ENCODE measurements at places on chromosomes 11 and 22.

DNA sequence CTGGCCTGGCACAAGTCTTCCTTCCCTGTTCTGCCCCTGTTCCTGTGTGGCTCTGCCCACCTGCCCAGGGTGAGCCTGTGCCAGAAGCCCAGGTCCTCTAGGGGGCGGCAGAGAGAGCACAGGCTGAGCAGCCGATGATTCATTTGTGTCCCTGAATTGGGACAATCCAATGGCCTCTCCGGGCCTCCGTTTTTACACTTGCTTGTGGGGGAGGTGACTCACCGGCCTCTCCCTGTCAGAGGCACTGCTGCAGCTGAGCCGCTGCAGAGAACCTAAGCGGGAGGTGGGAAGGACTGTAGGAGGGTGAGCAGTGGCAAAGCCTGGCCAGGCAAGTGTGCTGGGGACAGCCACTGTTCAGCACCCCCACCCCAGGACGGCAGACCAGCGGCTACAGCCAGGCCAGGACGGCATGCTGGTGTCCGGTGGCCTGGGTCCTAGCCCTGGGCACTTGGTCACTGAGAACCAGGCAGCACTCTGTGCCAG lies 65.2 kb upstream of the LMO1 start:
- DNase-seq: peak; percentile 62

DNA sequence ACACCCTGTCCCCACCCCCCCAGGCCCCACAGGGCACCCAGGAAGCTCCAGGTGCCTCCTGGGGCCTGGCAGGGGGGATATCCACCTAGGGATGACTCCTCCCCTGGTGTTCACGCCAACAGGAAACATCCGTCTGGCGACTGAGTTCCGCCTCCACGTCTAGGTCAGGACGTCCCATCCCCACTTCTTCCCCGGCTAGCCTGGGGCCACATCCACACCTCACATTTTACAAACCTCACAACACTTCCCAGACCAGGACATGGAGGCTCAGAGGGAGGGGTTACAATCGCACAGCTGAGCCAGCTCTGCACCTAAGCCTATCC lies 21.0 kb downstream of the MAFF start:
- no peak for DNase-seq

DNA sequence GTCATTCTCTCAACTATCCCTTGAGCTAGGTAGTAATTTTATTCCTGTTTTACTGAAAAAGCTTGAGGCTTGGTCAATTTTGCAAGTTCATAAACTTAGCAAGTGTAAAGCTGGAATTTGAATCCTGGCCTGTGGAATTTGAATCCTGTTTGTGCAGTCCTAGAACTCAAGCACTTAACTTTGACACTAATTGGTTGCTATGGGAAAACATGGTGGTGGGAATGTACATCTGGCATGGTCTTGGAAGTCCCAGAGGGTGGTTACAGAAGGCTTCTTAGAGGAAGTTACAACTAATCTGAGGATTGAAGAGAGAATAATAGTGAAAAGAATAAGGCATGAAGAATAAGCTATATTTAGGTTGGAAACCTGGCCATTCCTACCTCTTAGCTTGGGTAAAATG lies 66.5 kb upstream of the LIN7C start:
- no peak for DNase-seq

- DNase-seq: no peak
Measured at GRCh38 chr11:75563978-75564552, 2.0 kb downstream of the SERPINH1 start.

GRCh38 chr11:111176603-111177002 lies 68.9 kb upstream of the POU2AF2 start:
- DNase-seq: no peak

GRCh38 chr11:35077709-35078469 lies 61.1 kb upstream of the CD44 start:
- DNase-seq: no peak

- DNase-seq: no peak
Measured at GRCh38 chr22:34068001-34068400, 147.7 kb upstream of the LARGE1 start.

GRCh38 chr11:15967966-15968365 lies 388.4 kb downstream of the SOX6 start:
- DNase-seq: no peak

GRCh38 chr11:35185696-35186095 lies 46.7 kb downstream of the CD44 start:
- DNase-seq: no peak

DNA sequence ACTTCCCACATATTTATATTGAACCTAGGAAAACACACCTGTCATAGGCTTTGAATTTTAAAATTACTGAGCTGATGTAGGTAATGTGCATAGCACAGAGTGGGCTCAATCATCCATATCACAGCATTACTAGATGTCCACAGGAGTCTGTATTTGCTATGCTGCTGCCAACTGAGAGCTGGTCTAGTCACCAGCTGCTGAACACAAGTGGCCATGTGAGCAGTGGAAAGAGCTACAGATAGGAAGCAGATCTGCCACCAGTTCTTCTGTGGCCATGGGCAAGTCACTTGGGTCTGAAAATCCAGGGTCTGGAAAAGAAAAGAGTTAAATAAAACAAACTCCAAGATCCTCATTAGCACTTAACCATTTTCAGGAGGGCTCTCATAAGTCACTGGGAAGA lies 91.8 kb downstream of the APIP start:
- DNase-seq: no peak

DNA sequence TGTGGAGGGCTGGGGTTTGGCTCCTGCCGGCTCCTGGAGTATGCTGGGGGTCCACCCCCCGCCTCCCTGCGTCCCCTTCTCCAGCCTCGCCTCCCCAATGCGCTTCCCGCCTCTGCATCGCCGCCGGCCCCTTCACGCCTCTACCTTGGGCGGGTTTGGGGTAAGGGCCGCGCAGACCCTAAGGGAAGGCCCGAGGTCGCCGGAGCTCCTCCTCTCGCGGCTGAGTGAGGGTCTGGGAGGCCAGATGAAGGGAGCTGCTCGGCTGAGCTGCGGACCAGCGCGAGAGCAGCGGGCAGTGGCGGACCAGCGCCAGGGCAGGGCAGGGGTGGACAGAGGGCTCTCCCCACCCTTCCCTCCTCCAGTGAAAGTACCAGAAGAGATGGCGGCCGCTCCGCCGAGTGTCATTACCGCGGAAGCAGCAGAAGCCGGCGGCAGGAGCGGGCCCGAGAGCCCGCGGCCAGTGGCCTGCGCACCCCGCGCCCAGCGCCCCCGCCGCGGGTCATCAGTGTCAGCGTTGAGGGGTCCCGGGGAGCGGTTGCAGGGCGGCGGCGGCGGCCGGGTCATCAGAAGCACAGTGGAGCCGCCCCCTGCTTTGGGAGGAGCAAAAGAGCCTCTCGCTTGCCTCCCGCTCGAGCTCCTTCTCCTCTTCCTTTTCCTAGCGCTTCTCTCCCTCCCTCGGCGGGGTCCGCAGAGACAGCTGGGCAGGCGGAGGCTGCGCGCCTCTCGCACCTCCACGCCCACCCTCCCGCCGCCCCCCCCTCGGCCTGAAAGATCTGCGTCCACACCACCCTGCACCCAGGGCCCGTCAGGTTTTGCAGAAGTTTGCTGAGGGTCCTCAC lies 255.6 kb upstream of the CADM1 start:
- no peak for DNase-seq

DNA sequence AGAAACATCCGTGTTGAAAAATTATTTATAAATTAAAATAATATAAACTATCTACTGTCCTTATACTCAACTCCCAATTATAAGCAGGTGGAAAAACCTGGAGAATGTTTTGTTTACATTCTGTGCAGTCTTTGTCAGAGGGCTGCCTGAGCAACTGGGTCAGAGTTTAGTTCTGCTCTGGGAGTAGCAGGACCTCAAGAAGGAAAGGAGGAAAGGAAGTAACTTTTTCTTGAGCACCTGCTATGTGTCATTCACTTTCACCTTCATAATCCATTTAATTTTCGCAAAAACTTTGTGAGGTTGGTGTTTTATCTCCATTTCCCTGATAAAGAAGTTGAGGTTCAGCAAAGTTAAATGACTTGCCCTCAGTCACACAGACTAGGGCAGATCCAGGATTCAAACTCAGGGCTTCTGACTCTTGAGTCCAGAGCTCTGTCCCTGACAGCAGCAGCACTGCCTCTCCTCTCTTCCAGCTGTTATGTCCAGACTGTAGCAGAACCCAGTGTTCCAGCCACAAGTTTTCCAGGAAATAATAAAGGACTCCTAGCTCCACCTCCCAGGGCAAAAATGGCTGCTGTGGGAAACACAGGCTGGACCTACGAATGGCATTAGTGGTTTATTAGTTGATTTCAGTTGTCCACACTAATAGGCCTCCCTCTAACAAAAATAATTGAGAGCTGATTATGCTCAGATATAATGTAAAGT lies 6.4 kb downstream of the CD3E start:
- no peak for DNase-seq

DNA sequence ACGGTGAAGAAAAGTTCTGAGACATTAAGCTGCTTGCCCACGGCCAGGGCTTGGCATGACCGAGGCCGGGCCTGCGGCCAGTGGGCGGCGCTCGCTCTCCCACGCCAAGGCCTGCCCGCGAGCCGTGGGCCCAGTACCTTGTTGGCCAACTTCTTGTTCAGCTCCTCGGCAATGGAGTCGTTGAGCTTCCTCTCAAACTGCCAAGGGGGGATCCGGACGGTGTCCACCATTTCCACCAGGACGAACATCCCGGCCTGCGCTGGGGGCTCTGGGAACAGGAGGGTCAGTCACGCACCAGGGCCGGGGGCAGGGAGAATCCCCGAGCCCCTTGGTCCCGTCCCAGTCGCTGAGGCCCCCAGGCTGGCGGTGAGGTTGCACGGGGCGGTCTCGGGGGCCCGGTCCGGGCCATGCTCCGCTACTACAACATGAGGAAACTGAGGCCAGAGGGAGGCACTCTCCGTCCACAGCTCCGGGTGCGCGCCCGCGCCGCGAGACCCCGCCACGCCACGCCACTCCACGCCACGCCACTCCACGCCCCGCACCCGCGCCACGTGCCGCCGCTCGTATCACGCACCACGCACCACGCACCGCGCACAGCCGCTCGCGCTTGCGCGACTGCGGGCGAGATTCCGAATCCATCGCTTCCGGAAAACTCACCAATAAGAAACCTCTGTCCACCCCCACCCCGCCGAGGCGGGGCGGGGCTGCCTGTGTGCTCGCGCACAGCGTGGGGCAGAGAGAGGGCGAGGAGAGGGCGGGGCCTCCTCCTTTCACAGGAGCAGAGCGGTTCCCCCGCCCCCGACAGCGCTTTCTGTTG lies at the start of gene POLR3H:
Gene POLR3H (minus strand): TSS at position 617 of the 817 bp plus-strand sequence. CDS start 369 bp downstream, at position 248.
- peak; percentile 89 for DNase-seq

- DNase-seq: no peak
Measured at GRCh38 chr11:134583397-134583990, 171.5 kb upstream of the B3GAT1 start.

GRCh38 chr22:17982572-17983141 lies 41.7 kb downstream of the MICAL3 start:
- DNase-seq: no peak

DNA sequence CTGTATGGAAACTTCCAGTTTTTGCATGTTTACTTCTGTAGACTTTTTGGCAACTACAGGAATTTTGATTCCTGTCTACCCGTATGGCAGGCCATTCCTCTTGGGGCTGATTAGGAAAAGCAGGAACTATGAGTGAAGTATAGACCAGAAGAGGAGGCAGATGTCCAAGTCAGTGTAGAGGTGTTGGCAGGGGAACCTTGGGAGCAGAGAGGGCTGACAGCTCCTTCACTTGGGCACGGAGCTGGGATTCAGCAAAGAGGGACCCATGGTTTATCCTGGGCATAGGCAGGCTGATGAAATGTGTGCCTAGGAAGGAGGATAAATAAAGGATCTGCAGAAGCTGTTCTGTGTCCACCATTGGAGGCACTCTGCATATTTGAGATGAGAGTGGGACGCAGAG lies 33.1 kb downstream of the TREH start:
- DNase-seq: no peak

- DNase-seq: no peak
Measured at GRCh38 chr22:32788904-32789624, 12.4 kb upstream of the TIMP3 start.

DNA sequence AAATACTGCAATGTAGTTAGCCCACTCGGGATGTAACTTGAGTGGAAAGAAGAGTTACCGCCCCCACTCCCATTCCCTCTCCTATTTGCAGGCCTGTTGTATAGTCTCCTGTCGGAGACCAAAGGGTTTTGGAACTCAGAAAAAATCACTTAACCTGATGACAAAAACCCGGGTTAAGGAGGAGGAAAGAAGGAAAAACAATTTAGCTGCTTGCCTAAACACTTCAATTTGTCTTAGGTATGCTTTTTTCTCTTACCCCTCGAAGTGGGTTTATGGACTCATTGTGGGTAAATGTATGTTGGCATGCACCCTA lies 2.2 kb downstream of the YAP1 start:
- no peak for DNase-seq

- DNase-seq: no peak
Measured at GRCh38 chr11:44598831-44599230, 33.4 kb downstream of the CD82 start.

DNA sequence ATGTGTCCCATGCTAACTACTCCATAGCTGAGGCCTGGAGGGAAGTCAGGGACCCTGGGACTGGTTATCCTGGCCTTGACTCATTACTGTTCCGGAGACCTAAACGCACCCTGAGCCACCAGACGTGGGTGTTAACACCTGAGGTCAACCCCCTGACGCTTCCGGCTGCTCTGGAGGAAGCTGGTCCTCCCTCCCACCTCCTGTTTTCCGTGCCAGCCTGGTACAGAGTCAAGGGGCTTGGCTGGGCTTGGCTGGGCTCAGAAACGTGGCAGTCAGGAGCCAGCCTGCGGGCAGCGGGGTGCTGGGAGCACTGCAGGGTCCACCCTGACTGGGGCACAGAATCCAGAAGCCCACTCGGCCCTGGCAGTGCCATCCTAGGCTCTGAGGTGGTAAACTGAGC lies 2.6 kb downstream of the TMPRSS4 start:
- DNase-seq: no peak

GRCh38 chr11:102429691-102430090 lies 22.9 kb downstream of the TMEM123 start:
- no peak for DNase-seq

DNA sequence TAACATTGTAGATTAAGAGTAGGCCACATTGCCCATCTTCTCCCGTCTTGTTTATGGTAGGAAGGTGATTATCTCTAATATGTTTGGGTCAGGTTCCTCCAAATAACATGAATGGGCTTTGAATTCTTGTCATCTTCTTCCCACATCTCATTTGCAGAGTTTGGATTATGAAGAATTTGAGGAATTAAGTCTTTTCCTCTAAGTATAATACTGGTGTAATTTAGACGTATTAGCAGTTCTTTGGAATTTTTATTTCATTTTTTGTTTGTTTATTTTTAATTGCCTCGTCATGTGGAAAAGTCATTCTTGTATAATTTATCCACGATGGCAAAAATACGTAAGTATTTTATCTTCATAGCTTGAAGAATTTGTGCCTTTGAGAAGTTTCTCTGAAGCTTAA lies 73.4 kb downstream of the ARHGEF12 start:
- DNase-seq: no peak

DNA sequence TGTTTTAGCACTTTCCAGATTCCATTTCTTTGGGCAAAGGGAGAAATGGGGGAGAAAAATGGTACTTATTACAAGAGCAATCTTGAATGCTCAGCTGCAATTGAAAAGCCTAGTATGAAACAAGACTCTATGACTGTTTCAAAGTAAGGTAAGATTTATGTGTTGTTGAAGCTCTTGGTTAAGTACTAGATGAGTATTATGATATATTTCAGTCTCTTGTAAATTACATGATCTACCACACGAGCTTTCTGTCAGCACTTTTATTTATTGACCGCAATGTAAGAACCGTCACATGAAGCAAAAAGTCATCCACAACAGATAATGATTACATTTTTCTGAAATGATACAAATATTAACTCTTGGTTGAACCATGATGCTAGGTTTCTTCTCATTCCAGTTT lies 906.7 kb upstream of the CHORDC1 start:
- no peak for DNase-seq

Measured in activated CD4-positive, alpha-beta T cell treated with anti-CD3 and anti-CD28 coated beads, Interleukin-2, amount 50 U/mL, for 24 hours (primary cell).